ENCODE measurements at places on chromosomes 12 and 14.

DNA sequence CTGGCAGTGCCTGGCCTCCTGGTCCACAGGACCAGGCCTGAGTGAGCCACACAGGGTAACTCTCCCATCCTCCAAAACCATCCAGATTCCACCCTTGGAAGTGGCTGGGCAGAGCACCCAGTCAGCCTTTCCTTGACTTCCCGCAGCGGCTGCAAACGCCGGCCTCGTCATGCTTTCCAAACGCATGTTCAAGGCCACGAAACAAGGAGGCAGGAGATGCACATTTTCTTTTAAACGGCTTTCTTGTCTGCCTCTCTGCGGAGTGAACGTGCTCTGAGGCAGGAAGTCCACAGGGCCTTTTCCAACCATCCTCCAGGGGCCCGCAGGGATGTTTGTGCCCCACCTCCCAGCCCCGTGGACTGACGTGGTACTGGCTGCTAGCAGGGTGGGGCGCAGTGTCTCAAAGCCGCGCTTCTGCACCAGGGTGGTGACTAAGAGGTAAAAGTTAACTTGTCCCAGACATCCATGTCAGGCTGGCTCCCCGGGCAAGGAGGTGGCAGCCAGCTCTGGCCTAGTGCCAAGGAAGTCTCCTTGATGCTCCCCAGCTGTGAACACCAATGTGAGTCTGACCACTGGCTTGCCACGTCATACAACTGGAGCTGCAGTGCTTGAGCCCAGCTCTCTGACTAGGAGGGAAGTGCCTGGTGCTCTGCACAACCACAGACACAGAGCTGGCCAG is 45.0 kb downstream of the KCNA5 start:
- H3K27me3 ChIP-seq = no peaks in the 10 kb centered on the region
- H3K36me3 ChIP-seq = no peaks in the 10 kb centered on the region
- H3K27ac ChIP-seq = no peak overlapping the region
- H3K4me3 ChIP-seq = no peak overlapping the region

DNA sequence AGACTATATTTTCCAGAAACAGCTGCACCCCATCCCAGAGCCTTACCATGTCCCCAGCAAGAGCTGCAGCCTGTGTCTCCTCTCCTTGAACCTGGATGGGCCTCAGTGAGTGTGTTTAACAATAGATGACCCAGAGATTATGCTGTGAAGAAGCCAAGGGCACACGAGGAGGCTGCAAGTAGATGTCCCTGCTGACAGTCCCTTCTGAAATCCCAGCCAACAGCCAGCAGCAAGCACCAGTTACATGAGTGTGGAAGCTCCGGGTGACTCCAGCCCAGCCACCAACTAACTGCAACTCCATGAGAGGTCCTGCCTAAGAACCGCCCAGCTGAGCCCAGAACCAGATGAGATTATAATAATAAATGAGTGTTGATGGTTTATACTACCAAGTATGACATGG is 191.7 kb downstream of the BCL11B start:
- no peak for DNase-seq
- no peak overlapping the region for H3K4me3 ChIP-seq
- no peak overlapping the region for H3K27ac ChIP-seq
- no peaks in the 10 kb centered on the region for H3K36me3 ChIP-seq
- H3K27me3 ChIP-seq = no peaks in the 10 kb centered on the region

DNA sequence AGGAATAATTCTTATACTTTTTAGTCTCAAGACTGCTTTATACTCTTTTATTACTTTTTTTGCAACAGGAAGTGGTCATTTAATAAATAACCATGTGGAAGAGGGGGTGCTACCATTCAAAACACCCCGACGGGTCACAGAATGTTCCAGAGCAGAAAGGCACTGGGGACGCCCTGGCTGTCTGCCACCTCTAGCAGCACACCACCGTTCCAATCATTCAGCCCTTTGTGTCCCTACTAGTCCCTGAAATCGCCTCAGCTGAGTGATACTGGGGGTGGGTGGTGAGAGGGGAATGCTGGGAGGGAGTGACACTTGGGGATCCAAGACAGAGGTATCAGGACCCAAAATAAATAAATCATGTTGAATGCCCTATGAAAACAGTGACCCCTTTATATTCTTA is 52.4 kb downstream of the MON2 start:
- no peak overlapping the region for H3K27ac ChIP-seq
- H3K36me3 ChIP-seq = peaks cover 4% of the 10 kb centered on the region
- no peak for DNase-seq
- no peaks in the 10 kb centered on the region for H3K27me3 ChIP-seq

- H3K27me3 ChIP-seq = no peaks in the 10 kb centered on the region
- H3K36me3 ChIP-seq = peaks cover 2% of the 10 kb centered on the region
- H3K4me3 ChIP-seq = no peak overlapping the region
- peak overlapping the region; percentile 93 for H3K27ac ChIP-seq
Observed at GRCh38 chr14:77303417-77304156, 17.1 kb downstream of the POMT2 start.

GRCh38 chr14:53042480-53042879 is 91.6 kb upstream of the FERMT2 start:
- DNase-seq = peak; percentile 78
- H3K4me3 ChIP-seq = no peak overlapping the region
- H3K4me1 ChIP-seq = no peaks in the 10 kb centered on the region

GRCh38 chr12:60689137-60689536 is 1093.3 kb downstream of the SLC16A7 start:
- H3K4me3 ChIP-seq = no peak overlapping the region
- no peaks in the 10 kb centered on the region for H3K27me3 ChIP-seq
- H3K4me1 ChIP-seq = no peaks in the 10 kb centered on the region
- no peak overlapping the region for H3K27ac ChIP-seq
- no peaks in the 10 kb centered on the region for H3K36me3 ChIP-seq

GRCh38 chr14:92890830-92891588 is 31.9 kb upstream of the CHGA start:
- no peaks in the 10 kb centered on the region for H3K36me3 ChIP-seq
- H3K4me3 ChIP-seq = no peak overlapping the region
- H3K27ac ChIP-seq = no peak overlapping the region

- H3K27ac ChIP-seq = no peak within 1 kb of the TSS
- H3K27me3 ChIP-seq = peaks cover 46% of the 10 kb centered on the region
- no peak for DNase-seq
- H3K36me3 ChIP-seq = no peaks in the 10 kb centered on the region
Observed at GRCh38 chr14:47675466-47676314, at the start of gene MDGA2. Gene MDGA2, minus strand, starts transcription at chr14:47675605.

DNA sequence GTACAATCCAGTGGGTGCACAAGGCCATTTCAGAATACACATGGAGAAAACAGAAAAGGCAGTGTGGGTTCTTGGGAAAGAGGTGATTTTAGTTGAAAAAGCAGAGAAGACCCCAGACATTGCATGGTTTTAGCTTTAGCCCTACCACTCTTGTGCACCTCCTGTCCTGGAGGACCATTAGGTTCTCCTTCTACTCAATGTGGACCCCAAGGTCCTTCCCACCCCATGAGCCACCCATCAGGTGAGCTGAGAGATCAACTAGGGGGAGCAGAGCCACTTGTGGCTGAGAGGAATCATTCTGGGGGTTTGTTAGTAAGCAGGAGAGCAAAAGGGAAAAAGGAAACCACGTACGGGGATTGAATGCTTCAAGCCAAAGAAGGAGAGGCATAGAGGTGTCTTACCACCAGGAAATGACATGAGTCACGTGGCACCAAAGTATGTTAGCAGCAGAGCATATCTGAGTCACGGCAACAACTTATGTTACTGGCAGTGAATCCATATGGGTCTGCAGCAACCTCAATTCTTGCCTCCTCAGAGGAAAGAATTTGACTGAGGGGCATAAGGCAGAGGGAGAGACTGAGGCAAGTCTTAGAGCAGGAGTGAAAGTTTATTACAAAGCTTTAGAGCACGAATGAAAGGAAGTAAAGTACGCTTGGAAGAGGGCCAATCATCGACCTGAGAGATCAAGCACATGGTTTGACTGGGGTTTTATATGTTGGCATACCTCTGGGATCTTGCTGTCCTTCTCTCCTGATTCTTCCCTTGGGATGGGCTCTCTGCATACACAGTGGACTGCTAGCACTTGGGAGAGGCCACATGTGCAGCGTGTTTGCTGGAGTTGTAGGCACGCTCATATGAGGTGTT is 73.9 kb downstream of the HSD17B6 start:
- H3K27ac ChIP-seq = no peak overlapping the region
- DNase-seq = peak; percentile 69
- peaks cover 7% of the 10 kb centered on the region for H3K4me1 ChIP-seq
- H3K27me3 ChIP-seq = no peaks in the 10 kb centered on the region

DNA sequence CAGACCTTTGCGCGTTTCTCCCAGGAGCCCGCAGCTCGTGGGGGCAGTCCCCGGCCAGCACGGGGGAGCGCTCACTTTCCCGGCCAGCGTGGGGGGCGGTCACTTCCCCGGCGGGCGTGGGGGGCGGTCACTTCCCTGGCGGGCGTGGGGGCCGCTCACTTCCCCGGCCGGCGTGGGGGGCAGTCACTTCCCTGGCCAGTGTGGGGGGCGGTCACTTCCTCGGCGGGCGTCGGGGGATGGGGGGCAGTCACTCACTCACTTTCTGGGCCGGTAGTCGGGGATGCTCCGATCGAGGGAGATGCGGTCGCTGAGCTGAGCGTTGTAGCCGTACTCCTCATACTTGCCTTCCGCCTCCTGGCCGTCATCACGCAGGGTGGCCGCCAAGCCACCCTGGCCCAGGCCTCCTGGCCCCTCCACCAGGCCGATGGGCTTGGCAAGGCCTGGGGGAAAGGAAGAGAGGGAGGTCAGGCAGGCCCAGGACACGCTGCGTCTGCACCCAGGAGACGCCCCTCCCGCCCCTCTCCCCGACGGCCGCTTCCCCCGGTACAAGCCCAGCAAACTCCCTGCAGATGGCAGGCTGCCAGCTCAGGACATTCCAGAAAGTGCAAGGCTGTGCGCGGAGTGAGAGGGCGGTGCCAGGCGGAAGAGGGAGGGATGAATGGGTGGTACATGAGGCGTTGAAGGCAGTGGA is 43.3 kb downstream of the GALNT9 start:
- peak overlapping the region; percentile 43 for H3K4me3 ChIP-seq
- H3K27me3 ChIP-seq = peaks cover 14% of the 10 kb centered on the region
- no peak for DNase-seq
- no peak overlapping the region for H3K27ac ChIP-seq
- H3K4me1 ChIP-seq = no peaks in the 10 kb centered on the region

GRCh38 chr14:61438860-61439765 is 117.7 kb downstream of the PRKCH start:
- H3K4me1 ChIP-seq = peaks cover 27% of the 10 kb centered on the region
- H3K27me3 ChIP-seq = no peaks in the 10 kb centered on the region
- H3K4me3 ChIP-seq = no peak overlapping the region
- DNase-seq = peak; percentile 46

- H3K36me3 ChIP-seq = no peaks in the 10 kb centered on the region
- no peaks in the 10 kb centered on the region for H3K27me3 ChIP-seq
- no peak for DNase-seq
- H3K27ac ChIP-seq = no peak overlapping the region
- no peaks in the 10 kb centered on the region for H3K4me1 ChIP-seq
Observed at GRCh38 chr12:64008596-64008995, 164.1 kb downstream of the SRGAP1 start.

- no peak overlapping the region for H3K4me3 ChIP-seq
- H3K4me1 ChIP-seq = no peaks in the 10 kb centered on the region
- H3K36me3 ChIP-seq = no peaks in the 10 kb centered on the region
- peak; percentile 67 for DNase-seq
- H3K27me3 ChIP-seq = no peaks in the 10 kb centered on the region
Observed at GRCh38 chr14:87049950-87050349, 943.0 kb downstream of the GALC start.

- DNase-seq = no peak
- no peaks in the 10 kb centered on the region for H3K27me3 ChIP-seq
- H3K27ac ChIP-seq = no peak overlapping the region
- peaks cover 16% of the 10 kb centered on the region for H3K36me3 ChIP-seq
- no peaks in the 10 kb centered on the region for H3K4me1 ChIP-seq
Observed at GRCh38 chr12:27787559-27787958, 7.5 kb upstream of the MANSC4 start.
